ENCODE measurements at places on chromosomes 7 and 10. TPM values are rescaled to one million over a fixed set of nuclear protein-coding genes. Genes with fewer than 3 reads are reported as not detected.

ODAD2 gene
- 0.40 TPM for total RNA-seq

TWIST1 gene
- total RNA-seq, result 31.2 TPM

VAX1 gene
- total RNA-seq, result not detected

SPDYE6 gene
- total RNA-seq, result not detected

ZEB1 gene
- 167 TPM for total RNA-seq

ENTPD1 gene
- total RNA-seq, result 0.99 TPM

DRGX gene
- not detected for total RNA-seq

TUBAL3 gene
- total RNA-seq, result not detected
